ENCODE measurements at places on chromosomes 1 and 21.

DNA sequence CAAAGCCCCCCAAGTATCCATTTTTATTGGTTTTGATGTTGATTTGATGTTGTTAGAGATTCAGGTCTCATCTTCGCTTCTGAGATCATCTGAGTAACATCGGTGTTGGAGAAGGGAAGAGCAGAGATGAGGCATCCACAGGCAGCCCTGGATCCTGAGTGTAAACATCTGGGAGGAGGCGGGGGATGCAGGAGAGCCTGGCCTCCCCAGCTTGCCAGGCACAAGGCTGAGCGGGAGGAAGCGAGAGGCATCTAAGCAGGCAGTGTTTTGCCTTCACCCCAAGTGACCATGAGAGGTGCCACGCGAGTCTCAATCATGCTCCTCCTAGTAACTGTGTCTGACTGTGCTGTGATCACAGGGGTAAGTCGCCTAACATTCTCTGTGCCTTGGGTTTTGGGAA lies at the start of gene PROK1:
Gene PROK1 (plus strand): TSS at position 221 of the 400 bp plus-strand sequence. CDS start 68 bp downstream, at position 289.
- DNase-seq, result no peak

DNA sequence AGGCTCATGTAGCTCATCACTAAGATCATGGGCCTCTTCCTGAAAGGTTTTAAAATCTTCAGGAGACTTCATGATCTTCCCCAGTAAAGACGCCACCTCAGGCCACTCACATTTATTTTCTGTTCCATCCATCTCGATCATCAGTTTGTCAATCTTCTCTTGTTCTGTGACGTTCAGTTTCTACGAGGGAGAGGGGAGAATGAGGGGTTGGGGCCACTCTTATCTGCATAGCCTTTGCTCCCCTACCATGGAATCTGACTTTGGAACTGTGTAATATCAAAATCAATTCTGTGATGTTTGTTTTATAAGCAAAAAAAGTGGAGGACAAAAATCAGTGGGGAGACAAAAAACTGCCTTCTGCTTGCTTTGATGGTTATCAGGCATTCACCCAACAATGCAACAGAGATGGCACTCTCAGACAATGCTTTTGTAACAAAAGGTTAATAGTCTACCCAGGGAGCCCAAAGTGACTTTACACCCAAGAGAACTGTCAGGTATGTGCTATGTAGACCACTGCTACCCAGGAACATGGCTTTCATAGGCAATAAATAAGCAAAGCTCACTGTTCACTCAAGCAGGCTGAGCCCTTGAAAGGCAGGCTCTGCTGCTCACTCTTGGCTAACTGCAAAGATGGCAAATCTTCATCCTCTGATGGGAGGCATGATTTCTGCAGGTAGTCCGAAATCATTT lies 10.5 kb downstream of the ENO1 start:
- no peak for DNase-seq

DNA sequence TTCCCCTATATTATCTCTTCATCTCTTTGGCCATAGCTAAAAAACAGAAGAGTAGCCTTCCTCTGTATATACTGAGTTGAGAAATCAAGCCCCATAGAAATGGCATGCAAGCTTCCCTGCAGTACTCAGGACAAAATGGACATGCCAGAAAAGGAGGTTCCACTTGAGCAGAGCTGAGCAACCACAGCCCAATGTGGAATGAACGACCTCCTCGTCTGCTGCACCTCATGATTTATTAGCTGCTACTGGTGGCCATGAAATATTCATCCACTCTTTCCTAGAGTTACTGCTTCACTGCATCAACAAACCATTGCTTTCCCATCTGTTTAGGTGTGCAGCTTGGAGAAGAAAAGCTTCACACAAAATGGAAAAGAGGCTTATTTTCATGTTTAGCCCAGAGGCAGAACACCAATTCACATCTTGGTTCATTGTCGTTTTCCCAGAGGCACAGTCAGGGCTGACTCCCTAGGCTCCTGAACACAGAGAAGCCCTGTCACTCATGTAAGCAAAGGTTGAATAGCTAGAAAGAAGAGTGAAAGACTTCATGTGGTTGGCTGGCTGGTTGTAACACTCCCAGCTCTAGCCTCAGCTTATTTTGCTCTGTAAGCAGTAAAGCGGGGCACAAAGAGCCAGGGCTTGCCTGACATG lies 148.0 kb downstream of the TSEN15 start:
- no peak for DNase-seq

DNA sequence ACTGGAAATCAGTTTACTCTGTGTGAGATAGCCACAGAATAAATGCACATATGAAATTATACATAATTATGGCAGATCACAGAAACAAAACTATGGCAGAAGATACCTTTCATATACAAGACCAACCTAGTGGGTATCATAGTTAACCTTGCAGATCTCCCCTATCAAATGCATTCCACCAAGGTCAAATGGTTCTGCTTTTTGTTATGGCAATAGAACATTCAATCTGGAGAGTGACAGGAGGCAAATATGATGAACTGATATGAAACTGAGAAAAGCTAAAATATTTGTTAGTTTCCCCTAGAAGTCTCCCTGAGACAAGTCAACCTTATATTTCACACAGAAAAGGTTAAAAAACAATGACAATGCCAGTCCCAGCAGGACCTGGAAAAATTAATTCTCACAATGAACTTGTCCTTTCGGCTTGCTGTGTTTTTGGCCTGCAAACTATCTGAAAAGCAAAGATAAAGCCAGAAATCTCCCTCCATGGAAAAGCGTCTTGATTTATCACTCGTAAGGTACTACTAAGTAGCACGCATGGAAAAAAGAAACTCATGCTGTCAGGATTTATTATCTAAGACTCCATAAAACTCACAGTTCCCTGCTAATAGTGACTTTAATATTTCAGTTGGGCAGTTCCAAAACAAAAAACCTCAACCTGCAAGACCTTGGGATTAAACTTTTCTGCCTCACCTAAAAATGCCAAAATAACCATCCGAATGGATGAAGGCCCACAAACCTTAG lies 174.3 kb downstream of the TGFBR3 start:
- no peak for DNase-seq

DNA sequence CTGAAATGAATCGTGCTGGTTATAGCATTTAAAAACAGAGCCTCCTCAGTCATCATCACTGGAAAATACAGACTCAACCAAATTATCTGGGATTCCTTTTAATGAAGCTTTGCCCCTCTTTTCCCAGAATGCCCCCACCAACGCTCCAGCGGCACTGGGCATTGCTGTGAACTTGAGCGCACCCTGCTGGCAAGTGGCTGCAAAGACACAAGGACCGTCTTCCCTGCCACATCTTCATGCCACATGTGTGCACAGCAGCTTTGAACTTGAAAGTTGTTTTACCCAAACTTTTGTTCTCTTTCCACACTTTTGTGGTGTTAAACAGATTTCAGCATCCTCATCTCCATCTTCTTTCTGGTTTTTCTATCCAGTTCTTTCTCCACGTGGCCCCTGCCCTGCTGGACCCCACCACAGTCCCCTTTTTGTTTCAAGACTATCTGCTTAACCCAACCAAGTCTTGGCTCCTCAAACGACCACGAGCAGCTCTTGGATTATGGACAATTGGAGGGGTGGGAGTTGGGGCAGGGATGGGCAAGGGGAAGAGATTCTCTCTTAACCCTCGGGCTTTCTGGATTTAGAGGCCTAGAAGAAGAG lies 12.8 kb upstream of the LMX1A start:
- DNase-seq, result peak; percentile 20

DNA sequence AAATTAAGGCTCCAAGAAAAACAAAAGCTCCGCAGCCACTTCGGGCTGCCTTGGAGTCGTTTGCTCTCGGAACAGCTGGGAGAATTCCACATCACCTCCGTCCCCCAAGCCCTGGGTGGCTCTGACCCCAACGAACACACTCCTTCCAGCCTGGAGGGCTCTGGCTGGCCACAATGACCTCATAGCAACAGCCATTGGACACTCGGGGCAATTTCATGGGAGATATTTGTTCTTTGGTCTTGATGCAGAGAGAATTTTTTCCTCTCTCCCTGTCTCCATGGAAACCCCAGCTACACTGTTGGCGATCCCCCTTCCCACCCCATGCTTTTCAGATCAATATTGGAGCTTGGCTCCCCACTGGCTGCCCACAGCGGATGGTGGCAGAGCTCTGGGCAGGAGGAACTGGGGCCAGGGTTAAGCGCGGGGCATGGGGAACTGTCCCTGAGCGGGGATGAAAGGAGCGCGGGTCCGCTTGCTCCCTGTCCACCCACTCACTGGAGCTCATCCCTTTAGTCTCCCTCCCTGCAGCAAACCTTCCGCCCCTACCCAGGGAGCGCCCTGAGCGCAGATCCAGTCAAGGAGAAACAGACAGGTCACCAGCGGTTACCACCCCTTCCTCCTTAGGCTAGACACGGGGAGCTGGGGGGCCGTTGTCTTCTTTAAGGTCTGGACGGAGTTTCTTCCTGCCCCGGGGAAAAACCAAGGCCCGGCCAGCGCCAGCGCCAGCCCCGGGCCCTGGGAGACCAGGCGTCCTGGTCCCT lies 1.2 kb downstream of the WNT4 start:
- no peak for DNase-seq

GRCh38 chr1:116999596-116999995 lies 2.0 kb upstream of the CD101 start:
- DNase-seq, result no peak

- no peak for DNase-seq
Measured at GRCh38 chr1:37764888-37765441, at the start of gene EPHA10. Gene EPHA10 (minus strand): TSS chr1:37765120. CDS start chr1:37765066, 54 bp downstream.

- DNase-seq, result no peak
Measured at GRCh38 chr1:109094377-109094803, 3.8 kb downstream of the TMEM167B start.

GRCh38 chr1:161367684-161368400 lies at the start of gene CFAP126:
Gene CFAP126 (minus strand): TSS chr1:161367876. CDS start chr1:161367868, 8 bp downstream.
- no peak for DNase-seq

DNA sequence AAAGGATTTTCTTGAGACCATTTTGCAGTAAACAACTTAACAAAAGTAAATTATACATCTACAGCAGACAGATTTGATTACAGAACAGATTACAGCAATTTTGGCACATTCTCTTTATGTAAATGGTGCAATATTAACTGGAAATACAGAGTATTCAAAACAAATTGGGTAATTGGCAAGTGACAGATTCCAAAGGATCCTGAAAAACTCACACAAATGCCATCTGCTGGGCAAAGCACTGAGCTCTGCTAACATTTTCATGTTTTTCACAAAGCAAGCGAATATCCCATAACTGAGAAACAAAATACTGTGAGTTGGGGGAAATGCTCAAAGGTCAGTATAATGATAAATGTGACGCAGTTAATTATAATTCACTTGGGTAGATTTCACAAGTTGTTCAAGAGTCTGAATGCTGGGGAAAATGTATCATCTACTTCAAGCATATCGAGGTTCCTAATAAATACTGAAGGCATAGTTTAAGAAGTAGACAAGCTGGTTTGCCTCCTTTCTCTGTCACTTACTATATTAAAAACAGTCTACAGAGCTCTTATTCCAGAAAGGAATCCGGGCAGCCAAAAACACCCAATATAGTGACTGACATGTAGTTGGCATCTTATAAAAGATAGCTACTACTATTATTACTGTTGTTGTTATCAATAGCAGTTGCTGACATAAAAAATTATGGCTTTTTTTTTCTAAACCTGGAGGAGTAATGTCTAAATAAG lies 75.8 kb upstream of the SDC3 start:
- no peak for DNase-seq

GRCh38 chr1:58660105-58660504 lies 39.8 kb downstream of the MYSM1 start:
- DNase-seq, result no peak

DNA sequence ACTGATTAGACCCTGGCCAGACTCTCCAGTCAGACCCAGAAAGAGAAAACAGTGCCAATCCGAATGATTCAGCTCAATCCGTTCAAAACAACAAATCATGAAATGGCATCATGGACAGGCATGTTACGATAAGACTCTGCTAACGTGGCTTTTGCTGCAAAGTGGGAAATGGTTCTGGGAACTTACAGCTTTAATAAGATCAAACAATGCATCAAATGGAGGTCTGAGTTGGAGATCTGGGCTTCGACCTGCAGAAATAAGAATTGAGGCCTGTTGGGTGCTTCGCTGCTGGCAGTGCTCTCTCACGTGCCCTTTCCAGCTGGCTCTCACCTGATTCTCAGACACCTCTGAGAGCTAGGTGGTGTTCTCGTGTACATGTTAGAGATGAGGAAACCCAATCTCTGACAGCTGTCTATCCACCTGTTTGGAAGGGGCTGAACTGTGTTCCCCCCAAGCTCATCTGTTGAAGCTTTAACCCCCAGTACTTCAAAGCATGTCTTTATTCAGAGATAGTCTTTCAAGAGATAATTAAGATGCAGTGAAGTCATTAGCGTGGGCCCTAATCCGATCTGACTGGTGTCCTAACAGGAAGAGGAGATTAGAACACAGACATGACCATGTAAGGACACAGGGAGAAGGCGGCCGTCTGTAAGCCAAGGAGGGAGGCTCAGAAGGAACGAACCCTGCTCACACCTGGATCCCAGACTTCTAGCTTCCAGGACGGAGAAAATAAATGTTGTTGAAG lies 45.5 kb upstream of the ETS2 start:
- no peak for DNase-seq

DNA sequence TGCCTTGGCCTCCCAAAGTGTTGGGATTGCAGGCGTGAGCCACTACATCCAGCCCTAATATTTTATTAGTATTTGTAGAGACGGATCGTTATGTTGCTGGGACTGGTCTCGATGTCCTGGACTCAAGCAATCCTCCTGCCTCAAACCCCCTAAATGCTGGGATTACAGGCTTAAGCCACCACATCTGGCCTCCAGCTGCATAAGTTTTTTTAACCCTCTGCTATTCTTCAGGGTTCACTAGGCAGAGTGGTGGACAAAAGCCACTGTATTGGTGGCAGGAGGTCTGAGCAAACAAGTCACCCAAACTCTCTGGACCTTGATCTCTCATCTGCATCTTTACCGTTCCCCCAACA lies 10.1 kb upstream of the CLIC4 start:
- no peak for DNase-seq

DNA sequence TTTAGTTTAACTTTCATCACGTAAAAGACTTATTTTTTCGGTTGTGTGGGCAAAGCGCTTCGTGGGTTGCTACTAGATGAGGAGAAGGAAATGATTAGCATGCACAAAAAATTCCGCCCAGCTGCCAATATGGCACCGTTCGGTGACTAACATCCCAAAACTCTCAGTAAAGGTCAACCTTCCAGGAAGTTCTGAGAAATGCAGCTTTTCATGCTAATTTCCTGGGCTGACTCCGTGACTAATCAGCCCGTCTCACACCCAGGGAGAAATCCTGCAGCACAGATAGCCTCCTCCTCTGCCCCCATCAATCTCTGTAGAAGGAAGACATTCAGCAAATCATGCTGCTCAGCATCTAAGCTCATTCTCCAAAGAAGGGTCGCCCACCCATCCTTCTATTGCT lies 34.1 kb downstream of the TMCO4 start:
- no peak for DNase-seq

GRCh38 chr1:188590641-188591040 lies 1761.9 kb downstream of the PLA2G4A start:
- DNase-seq, result no peak

DNA sequence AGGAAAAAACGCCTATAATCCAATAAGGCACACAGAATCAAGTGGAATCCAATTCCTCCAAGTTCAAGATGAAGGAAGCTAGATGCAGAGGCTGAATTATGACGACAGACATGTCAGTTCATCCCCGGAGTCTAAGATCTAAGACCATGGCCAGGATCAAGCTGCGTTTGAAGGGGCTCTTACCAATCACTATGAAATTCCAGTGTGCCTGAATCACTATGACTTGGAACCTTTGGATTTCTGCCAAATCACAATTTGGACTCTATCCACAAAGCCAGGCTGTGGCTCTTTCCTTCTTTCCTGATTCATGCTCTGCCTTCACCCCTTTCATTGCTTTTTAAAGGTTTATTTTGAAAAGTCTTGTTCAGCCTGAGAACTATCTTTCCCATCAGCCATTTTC lies 17.1 kb downstream of the OLIG2 start:
- DNase-seq, result no peak
